ENCODE measurements at places on chromosomes 3 and 15.

- DNase-seq: no peak
Observed at GRCh38 chr3:22732641-22733040, 470.5 kb upstream of the UBE2E2 start.

DNA sequence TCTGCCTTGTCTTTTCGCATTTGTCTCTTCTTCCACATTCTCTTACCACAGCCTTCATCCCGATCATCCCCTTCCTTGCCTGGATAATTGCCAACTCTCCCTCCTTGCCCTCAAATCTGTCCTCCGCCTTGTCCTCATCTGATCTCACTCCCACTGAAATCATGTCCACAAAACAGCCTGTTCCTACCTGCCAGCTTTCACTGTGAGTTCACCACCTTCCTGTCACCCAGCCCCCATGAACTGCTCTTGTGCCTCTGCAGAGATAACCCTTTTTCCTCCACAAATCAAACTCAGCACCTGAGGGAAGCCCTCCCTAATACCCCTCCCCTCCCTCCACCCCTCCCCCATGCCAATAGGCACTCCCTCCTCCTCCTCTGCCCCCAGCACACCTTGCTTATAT is 4.8 kb upstream of the ADCY5 start:
- no peak for DNase-seq

DNA sequence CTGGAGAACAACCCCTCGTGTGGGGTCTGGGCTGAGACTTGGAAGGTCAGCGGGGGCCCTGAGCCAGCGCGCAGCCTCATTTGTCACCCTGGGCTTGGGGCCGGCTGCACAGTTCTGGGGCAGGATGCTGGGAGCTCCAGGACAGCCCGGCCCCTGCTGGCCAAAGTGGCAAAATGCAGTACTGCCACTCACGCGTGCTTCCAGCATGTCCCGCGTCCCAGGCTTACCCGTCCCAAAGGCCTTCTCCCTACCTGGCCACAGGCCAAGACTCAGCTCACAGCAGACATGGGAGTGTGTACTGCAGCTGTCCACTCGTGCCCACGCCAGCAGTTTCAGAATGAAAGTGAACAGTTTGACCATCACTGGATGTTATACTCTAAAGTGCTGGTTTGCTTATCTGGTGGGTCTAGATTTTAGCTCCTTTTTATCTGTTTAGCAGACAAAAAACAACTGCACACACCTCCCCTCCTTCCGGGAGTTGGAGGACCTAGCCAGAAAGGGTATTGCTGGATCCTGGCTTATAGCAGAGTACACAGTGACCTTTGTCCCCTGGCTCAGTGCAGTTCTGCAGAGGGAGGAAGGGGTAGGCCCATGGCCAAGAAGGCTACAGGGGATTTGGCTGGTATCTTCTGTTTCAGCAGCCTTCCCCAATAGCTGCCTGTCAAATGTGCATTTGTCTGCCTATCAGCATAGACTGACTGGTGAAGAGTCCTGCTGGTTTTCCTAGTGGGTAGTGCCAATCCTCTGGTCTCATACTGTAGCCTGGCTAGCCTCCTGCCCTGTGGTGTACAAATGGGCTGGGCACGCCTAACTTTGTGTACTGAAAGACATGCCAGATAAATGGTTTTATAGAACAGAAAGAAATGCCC is 23.2 kb upstream of the IP6K2 start:
- DNase-seq: peak; percentile 4

DNA sequence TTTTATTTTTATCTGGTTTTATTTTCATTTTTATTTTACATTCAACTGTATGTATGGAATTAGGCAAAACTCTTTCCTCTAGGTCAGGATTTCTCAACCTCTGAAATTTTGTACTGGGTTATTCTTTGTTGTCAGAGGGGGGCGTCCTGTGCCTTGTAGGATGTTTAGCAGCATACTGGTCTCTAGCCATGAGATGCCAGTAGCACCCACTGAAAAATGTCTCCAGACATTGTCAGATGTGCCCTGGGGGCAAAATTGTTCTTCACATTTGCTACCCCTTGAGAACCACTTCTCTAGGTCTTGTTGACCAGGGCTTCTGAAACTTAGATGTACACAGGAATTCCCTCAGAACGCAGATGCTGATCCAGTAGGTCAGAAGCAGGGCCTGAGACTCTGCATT is 5.4 kb downstream of the CHRNA5 start:
- DNase-seq: no peak

GRCh38 chr15:73273181-73274002 is 95.4 kb downstream of the HCN4 start:
- peak; percentile 26 for DNase-seq

DNA sequence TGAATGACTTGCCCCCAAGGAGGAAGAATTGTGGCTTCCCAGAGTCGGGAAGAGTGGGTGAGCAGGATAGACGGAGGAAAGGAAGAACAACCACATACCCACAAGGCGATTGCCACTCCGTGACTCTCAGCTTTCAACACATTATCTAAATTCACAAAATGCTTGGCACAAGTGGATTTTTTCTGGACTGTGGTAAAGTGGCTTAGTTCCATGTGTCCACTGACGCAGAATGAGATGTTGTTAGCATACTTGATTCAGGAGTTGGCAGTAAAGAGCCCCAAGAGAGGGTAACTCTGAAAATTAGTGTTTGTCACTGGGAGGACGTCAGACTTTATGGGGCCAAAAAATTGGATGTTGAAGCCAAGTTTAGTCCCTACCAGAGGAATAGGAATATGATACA is 198.8 kb upstream of the CTNNB1 start:
- DNase-seq: no peak

DNA sequence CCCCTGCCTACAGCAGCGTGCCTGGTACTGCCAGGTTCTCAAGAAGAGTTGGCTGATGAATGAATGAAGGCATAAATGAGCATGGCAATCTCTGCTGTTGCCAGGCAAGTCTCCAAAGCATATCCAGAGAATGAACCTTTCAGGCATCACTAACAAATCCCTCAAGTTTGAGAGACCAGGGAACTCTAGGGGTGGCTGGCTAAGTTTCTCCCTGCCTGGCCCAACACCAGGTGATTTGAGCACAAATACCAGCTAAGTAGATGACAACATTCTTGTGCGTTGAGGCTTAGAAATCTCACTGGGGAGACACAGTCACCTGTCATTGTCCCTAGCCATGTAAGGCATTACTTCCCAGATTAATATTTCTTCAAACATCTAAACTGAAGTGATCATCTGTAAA is 81.4 kb upstream of the PTX3 start:
- DNase-seq: no peak

DNA sequence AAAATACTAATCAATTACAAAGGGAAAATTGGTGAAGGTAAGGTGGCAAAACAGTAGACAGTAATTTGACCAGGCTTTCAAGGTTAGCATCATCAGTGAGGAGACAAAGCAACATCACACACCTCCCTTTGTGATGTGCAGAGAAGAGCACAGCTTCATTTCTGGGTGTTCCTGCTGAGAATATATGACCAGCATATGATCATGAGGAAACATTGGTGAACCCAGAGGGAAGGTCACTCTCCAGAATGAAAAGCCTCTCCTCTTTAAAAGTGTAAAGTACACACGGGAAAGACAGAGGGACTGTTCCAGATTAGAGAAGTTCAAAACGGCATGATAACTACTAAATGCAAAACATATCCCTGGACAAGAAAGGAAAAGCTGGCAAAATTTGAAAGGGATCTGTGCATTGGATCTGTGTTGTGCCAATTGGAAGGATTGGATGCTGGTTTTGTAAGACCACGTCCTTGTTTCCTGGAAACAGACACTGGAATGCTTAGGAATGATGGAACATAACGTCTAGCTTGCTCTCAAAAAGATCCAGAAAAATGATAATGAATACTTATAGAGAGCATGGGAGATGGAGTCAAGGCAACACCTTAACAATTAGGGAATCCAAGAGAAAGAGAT is 80.6 kb upstream of the MITF start:
- no peak for DNase-seq

DNA sequence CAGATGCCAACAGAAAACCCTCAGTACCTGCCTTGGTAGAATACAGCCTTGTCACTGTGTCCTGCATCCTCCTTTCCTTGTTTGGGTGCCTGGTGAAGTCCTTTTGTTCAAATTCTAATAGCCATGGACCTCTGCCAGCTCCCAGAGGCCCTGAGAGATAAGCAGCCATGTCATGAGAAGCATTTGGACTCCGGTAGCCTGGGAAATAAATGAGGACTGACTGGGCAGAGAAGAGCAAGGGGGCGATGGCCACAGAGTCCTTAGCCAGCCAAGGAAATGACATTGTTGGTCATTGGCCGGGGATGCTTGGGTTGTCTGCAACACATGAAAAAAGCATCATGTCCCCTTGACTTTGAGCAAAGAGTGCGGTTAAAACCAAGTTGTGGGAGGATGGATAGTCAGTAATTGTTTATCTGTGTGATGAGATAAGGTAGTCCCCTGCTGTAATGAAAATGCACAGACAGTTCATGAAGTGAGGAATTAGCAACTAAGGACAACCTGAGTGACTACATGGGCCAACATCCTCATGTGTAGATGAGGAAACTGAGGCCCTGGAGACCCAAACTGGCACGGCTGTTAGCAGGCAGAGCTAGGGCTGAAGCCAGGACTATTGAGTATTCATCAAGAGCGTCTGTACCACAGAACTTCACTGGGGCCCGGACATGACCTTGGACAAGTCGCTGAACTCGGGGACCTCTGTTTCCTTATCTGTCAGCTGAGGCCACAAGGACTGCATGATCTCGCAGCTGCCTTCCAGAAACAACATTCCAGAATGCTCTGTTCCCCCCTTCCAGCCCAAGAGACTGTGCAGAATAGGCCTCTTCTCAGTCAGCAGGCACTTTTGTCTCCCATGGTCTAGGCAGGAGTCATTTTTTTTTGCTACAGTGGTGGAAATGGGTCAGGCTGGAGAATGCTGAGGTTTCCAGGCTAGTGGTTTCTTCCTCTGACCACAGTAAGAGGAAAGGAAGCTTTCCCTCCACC is 90.5 kb upstream of the CTDSPL start:
- peak; percentile 17 for DNase-seq

DNA sequence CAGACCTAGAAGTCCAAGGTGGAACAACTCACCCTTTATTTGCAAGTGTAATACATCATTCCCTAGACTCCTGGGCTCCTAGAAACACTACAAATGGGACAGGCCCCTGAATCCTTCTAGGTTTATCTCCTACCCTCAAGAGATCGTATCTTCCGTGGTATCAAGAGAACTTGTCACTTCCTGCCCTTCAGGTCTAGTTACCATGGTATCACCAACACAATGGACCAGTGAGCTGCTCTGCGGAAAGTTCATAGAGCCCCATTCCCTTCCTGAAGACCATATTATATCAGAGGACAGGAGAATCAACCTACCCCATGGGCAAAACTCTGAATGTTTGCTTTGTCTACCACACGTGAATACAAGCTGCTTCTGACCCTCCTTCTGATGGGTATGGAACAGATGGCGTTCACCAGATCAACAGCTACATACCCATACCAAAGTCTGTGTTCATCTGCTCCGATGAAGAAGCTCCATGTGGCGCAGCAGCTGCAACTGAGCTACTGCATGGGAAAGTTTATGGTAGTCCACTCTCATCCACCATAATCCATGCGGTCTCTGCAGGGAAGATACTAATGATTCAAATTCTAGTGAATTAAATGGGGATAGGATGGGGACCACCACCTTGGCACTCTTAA is 84.6 kb upstream of the KLF13 start:
- DNase-seq: no peak

- DNase-seq: no peak
Observed at GRCh38 chr3:112770032-112770626, 76.5 kb downstream of the CD200R1L start.

DNA sequence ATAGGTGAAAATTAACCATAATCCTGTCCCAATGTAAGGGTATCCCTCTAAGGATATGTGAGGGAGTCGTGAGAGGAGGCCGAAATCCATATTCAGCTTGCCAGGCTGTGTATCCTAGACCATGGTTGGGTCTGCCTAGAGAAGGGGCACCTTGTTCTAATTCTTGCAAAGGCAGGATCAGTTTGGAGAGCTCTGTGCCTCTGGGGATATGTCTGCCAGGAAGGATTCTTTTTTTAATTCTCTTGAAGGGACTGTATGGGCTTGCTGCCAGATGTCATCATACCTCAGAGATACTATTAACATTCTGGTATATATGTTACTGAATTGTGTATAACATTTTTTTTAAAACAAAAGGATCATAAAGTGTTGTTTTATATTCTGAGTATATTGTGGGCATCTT is 2.4 kb downstream of the ATP1B3 start:
- DNase-seq: peak; percentile 9

GRCh38 chr3:129482721-129483120 is 42.7 kb downstream of the IFT122 start:
- DNase-seq: no peak

DNA sequence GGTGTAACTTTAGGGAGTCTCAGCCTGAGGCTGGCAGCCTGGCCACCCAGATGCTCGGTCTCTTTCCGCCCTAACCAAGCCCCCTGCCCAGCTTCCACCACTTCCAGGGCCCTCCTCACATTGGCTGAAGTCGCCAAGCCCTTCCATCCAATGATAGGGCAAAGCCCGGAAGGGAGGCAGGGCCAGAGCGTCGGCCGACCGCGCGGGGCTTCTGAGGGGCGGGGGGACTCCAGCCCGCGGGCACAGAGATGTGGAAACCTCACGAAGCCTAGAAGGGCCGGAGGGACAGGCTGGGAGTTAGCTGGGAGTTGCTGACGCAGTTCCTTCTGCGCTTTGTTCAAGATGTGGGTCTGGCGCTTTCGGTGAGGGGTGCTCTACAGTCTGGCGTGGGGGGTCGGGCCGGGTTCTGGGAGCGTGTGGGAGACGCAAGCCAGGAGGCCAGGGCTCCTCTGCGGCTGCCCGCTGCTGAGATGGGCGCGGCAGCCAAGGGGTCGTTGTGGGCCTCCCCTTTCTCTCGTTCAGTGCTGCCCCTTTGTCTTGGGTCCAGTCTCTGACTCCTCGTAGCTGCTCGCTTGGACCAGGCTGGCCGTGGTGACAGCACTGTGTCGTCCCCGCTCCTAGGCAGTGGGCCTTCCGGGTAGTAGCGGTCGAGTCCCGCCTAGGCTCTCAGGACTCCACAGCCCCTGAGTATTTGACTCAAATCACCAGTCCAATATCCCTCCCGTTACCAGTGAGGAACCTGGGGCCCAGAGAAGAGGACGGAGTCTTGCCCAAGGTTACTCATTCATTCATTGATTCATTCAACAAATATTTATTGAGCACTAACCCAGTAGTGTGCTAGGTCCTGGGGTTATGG is at the start of gene ZNF660:
Gene ZNF660 (plus strand): TSS at position 319 of the 856 bp plus-strand sequence. CDS start 9,230 bp downstream, outside the sequence.
- peak; percentile 74 for DNase-seq

DNA sequence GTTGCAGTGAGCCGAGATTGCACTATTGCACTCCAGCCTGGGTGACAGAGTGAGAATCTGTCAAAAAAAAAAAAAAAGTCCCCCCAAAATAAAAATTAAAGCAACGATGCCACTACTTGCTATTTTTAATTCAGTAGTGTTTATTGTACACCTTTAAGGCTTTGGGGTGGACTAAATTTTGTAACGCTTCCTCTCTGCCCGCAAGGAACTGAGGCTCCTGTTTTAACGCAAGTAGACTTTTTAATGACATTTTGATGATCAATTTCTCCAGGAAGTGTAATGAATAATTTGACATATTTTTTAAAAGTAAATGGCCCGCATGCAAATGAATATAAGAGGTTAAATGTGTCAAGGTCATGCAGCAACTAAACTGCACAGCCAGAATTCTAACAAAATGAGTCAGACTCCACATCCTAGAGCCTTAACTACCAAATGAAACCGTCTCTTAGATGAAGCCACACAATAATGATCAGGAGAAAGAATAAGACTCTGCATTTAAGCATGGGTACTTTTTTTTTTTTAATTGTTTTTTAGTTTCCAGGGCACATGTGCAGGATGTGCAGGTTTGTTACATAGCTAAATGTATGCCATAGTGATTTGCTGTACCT is 96.8 kb upstream of the LMOD3 start:
- DNase-seq: no peak
